ENCODE measurements at places on chromosomes 12 and 14. TPM values are rescaled to one million over a fixed set of nuclear protein-coding genes. Genes with fewer than 3 reads are reported as not detected.

The ANKRD33 gene
- total RNA-seq, result not detected

The GLIPR1L1 gene
- not detected for total RNA-seq

The TMEM63C gene
- 1.2 TPM for total RNA-seq

GRCh38 chr12:5506295-5506694 lies 74.4 kb downstream of the NTF3 start:
- H3K36me3 ChIP-seq, result no peaks in the 10 kb centered on the region
- peaks cover 3% of the 10 kb centered on the region for H3K4me1 ChIP-seq
- H3K27ac ChIP-seq, result no peak overlapping the region

GRCh38 chr12:117921929-117922777 lies 46.6 kb downstream of the KSR2 start:
- H3K27me3 ChIP-seq, result peaks cover 3% of the 10 kb centered on the region
- DNase-seq, result no peak
- no peak overlapping the region for H3K4me3 ChIP-seq
- H3K27ac ChIP-seq, result no peak overlapping the region

DNA sequence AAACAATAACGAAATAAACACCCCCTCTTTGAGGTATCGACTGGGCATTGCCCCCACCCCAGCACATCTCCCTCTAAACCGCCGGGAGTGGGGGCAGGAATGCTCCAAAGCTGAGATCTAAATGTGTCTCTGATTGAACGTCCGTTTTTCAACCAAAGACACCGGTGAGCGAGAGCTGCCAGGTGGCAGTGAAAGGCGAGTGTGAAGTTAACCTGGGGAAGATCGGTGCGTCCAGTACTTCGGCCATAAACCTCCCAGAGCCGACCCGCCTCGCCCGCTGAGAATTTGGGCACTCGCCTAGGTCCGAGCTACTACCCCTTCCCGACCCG lies 625 bp downstream of the ANGEL1 start:
- H3K4me1 ChIP-seq, result peaks cover 36% of the 10 kb centered on the region
- peak overlapping the region; percentile 79 for H3K4me3 ChIP-seq
- no peak for DNase-seq

DNA sequence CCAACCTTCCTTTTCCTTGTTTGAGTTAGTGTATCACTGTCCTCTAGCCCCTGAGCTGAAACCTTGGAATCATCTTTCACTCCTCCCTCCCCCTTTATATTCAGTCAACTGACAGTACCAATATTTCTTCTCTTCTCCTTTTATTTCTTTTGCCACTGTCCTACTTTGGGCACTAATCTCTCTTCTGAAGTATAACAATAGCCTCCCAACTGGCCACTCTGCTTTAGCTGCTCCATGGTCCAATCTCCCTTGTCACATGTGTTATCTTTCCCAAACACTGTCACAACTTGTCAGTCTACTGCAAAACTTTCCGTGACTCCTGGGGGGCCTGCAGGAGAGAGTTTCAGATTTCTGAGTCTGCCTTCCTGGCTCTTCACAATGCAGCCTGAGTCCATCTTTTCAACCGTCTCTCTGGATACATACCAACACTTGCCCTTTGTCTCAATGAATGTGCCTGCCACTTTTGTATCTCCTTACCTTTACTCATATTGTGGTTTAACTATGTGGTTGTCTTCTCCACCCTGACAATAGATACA lies 471.2 kb downstream of the DIO2 start:
- H3K27ac ChIP-seq, result no peak overlapping the region
- H3K27me3 ChIP-seq, result no peaks in the 10 kb centered on the region
- H3K36me3 ChIP-seq, result no peaks in the 10 kb centered on the region
- no peak for DNase-seq
- no peaks in the 10 kb centered on the region for H3K4me1 ChIP-seq
- no peak overlapping the region for H3K4me3 ChIP-seq

- H3K4me3 ChIP-seq, result no peak overlapping the region
- H3K36me3 ChIP-seq, result no peaks in the 10 kb centered on the region
- DNase-seq, result no peak
- no peaks in the 10 kb centered on the region for H3K27me3 ChIP-seq
Measured at GRCh38 chr12:52387859-52388258, 2.4 kb upstream of the KRT84 start.

- H3K36me3 ChIP-seq, result no peaks in the 10 kb centered on the region
- no peaks in the 10 kb centered on the region for H3K4me1 ChIP-seq
- H3K4me3 ChIP-seq, result no peak overlapping the region
- DNase-seq, result no peak
- no peaks in the 10 kb centered on the region for H3K27me3 ChIP-seq
Measured at GRCh38 chr14:94823556-94824341, 53.8 kb upstream of the GSC start.

- H3K4me1 ChIP-seq, result peaks cover 18% of the 10 kb centered on the region
- no peaks in the 10 kb centered on the region for H3K36me3 ChIP-seq
- no peaks in the 10 kb centered on the region for H3K27me3 ChIP-seq
- no peak for DNase-seq
- peak overlapping the region; percentile 71 for H3K27ac ChIP-seq
- no peak overlapping the region for H3K4me3 ChIP-seq
Measured at GRCh38 chr14:68145036-68145435, 325.5 kb downstream of the RAD51B start.

- H3K4me1 ChIP-seq, result no peaks in the 10 kb centered on the region
- no peaks in the 10 kb centered on the region for H3K36me3 ChIP-seq
- H3K27me3 ChIP-seq, result no peaks in the 10 kb centered on the region
- no peak for DNase-seq
- H3K27ac ChIP-seq, result no peak overlapping the region
Measured at GRCh38 chr12:22118238-22118790, 72.3 kb downstream of the CMAS start.

DNA sequence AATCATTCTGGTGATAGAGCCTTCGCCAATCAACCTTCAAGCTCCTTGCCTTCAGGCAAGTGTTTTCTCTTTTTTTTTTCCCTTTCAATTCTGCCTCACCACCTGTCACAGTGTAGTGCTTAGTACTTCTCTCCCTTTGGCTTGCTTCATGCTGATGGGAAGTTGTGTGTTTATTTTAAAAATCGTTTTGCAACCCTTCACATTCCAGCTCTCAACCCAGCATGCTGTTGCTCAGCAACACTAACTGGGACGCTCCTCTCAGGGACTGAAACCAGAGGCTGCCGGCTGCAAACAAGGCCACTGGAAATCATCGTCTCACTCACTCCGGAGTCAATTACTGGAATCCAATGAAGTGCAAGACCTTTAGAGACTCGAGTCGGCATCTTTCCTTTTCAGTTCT lies 342.7 kb downstream of the PRKD1 start:
- H3K27ac ChIP-seq, result no peak overlapping the region
- no peaks in the 10 kb centered on the region for H3K36me3 ChIP-seq
- no peaks in the 10 kb centered on the region for H3K4me1 ChIP-seq
- peak; percentile 21 for DNase-seq
- H3K27me3 ChIP-seq, result no peaks in the 10 kb centered on the region
